ENCODE measurements at places on chromosomes 5 and 9.

DNA sequence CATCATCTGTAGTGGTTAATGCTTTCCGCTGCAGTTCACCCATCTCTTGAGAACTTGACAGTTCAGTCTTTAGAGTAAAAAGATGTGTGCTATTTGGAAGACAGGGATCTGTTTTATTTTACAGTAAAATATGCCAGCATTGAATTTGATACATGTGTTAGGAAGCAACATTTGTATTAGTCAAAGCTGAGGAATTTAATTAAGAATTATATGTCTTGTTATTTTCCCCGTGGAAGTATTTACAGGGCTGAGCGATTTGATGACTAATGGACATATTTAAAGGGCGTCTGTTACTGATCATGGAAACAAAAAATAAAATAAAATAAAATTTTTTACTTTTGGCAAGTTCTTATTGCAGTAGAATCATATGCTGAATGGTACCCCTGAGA lies 101.3 kb downstream of the PAM start:
- DNase-seq = no peak

GRCh38 chr9:95516221-95516733 lies 494 bp downstream of the PTCH1 start:
- no peak for DNase-seq

GRCh38 chr9:77771171-77771570 lies 123.0 kb upstream of the GNA14 start:
- no peak for DNase-seq

DNA sequence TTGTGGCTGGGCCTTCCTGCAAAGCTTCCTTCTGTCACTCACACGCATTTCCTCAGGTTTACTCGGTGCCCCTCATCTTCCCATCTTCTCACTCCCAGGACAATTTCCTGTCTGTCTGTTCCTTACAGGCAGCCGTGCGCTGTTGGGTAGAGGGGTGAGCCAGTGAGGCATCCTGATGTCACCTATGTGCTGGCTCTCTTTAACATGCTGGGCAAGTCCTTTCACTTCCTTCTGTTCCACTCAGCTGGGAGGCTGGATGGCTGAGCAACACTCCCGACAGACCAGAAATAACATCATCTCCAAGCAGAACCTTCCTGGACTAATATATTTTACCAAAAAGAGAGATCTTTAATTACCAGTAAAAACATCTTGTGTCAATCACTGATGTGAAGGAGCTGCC lies 103.0 kb downstream of the HSD17B3 start:
- DNase-seq = no peak

DNA sequence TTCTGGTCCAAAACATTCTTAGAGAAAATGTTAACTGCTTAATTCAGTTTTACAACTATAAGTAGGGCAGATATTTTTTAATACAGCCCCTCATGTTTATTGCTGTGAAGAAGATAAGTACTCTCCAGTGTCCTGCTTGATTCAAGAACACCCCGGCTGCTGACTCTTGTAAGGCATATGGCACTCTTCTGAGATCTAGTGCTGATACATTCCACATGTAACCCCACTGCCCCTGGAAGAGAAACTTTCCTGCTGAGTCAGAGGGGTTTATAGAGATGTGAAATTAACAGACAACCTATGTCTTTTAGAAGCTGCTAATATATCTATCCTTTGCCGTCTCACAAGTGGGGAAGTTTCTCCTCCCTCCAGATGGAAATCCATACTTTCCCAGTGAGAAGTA lies 1.0 kb upstream of the MINAR2 start:
- no peak for DNase-seq
